ENCODE measurements at places on chromosomes 7 and 10. TPM values are rescaled to one million over a fixed set of nuclear protein-coding genes. Genes with fewer than 3 reads are reported as not detected.

Gene STEAP1
- total RNA-seq: 0.25 TPM

Gene NAT16
- total RNA-seq: not detected

Gene FAM25G
- not detected for total RNA-seq

Gene MCM10
- total RNA-seq: 40.7 TPM

Gene LMBR1
- 51.3 TPM for total RNA-seq

Gene FAM25A
- not detected for total RNA-seq

Gene IFIT5
- 44.0 TPM for total RNA-seq

Gene CLDN3
- total RNA-seq: not detected

Gene GIMAP4
- total RNA-seq: 277 TPM

All from activated CD4-positive, alpha-beta memory T cell treated with anti-CD3 and anti-CD28 coated beads, Interleukin-2, amount 10 ng/mL, durations not matched to agents 7 days and 5 days (primary cell).